ENCODE measurements at places on chromosomes 7 and 10.

- no peak for DNase-seq
Observed at GRCh38 chr7:101740981-101741725, 76.3 kb upstream of the CUX1 start.

DNA sequence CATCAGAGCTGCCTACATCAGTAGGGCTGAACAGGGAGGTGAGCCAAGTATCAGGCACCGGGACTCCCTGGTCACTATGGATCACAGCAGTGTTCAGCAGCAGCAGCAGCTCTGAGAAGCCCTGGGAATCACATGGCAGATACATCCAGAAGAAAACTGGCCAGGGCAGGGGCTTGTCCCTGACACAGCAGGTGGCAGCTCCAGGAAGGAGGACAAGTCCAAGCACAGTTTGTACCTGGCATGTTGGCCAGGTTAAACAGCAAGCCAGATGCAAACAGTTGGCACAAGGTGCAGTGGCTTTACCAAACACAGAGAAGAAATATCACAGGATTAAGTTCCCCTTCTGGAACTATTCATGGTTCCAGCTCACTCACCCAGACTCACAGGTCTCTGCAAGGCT, 139.4 kb downstream of the KCNMA1 start:
- DNase-seq, result no peak

GRCh38 chr10:102796407-102797176, 40.6 kb downstream of the CYP17A1 start:
- DNase-seq, result peak; percentile 67

GRCh38 chr7:36208997-36209813, 56.2 kb downstream of the EEPD1 start:
- DNase-seq, result no peak

- DNase-seq, result no peak
Observed at GRCh38 chr10:24054421-24054820, 154.5 kb upstream of the KIAA1217 start.

GRCh38 chr7:88208521-88208920, 11.3 kb downstream of the SRI start:
- DNase-seq, result no peak

DNA sequence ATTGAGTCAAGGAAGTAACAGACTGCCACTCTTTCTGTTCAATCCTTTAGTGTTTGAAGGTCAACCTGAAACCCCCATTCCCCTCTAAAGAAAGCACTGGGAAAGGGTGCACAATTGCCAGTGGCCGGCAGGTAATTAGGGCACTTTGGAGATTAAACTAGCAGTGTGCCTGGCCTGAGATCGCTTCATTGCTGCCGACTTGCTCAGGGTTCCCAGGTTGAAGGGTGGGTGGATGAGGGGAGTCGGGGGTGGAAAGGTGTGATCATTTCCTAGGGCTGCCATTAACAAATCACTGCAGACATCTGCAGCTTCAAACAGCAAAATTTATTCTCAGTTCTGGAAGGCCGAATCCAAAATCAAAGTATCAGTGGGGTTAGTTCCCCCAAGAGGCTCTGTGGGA, 16.3 kb upstream of the BTBD16 start:
- no peak for DNase-seq

Data from stimulated activated CD8-positive, alpha-beta memory T cell treated with anti-CD3 and anti-CD28 coated beads, Interleukin-4, amount 100 ng/mL, for 48 hours (primary cell).